ENCODE measurements at places on chromosomes 13 and 19. TPM values are rescaled to one million over a fixed set of nuclear protein-coding genes. Genes with fewer than 3 reads are reported as not detected.

The C3 gene
- 1.1 TPM for total RNA-seq

The SBSN gene
- 0.66 TPM for total RNA-seq

The FXYD3 gene
- not detected for total RNA-seq

The JAK3 gene
- 2.2 TPM for total RNA-seq

The SAMD1 gene
- 12.4 TPM for total RNA-seq

The FUT2 gene
- total RNA-seq, result not detected

The LILRA1 gene
- not detected for total RNA-seq

The TMEM238 gene
- total RNA-seq, result 0.12 TPM

The ZNF235 gene
- total RNA-seq, result 2.9 TPM

The ZNF420 gene
- total RNA-seq, result 6.2 TPM

The LILRB2 gene
- total RNA-seq, result not detected

The SIGLEC14 gene
- total RNA-seq, result not detected

The PSENEN gene
- total RNA-seq, result 17.2 TPM

The TNFSF9 gene
- total RNA-seq, result not detected

The RFPL4AL1 gene
- total RNA-seq, result not detected

The CCDC169 gene
- total RNA-seq, result 4.4 TPM

The ATP1A3 gene
- under 0.01 TPM for total RNA-seq

The KPTN gene
- total RNA-seq, result 4.2 TPM

The TEX30 gene
- total RNA-seq, result 18.2 TPM

The CGB7 gene
- not detected for total RNA-seq

The PROZ gene
- total RNA-seq, result not detected

The CEACAM19 gene
- 4.9 TPM for total RNA-seq

The MTRF1 gene
- 9.8 TPM for total RNA-seq

The TOMM40 gene
- total RNA-seq, result 24.0 TPM

The ICAM4 gene
- total RNA-seq, result 0.13 TPM

The FAM174C gene
- total RNA-seq, result 18.6 TPM

The CRX gene
- total RNA-seq, result not detected

The KRTDAP gene
- not detected for total RNA-seq

The SOHLH2 gene
- total RNA-seq, result 0.93 TPM

The F10 gene
- total RNA-seq, result 5.8 TPM

The GTPBP3 gene
- total RNA-seq, result 10.6 TPM

The ATXN8OS gene
- not detected for total RNA-seq

The RYR1 gene
- under 0.01 TPM for total RNA-seq

The NCR1 gene
- not detected for total RNA-seq

The SELENOV gene
- total RNA-seq, result not detected

The COL4A1 gene
- total RNA-seq, result 295 TPM

The RNF17 gene
- total RNA-seq, result not detected

The KLK12 gene
- total RNA-seq, result not detected

The DAZAP1 gene
- 45.9 TPM for total RNA-seq

The C19orf53 gene
- 65.1 TPM for total RNA-seq

The WDR18 gene
- total RNA-seq, result 49.3 TPM

The ETFB gene
- 171 TPM for total RNA-seq

The MYH14 gene
- total RNA-seq, result not detected

The GPR183 gene
- not detected for total RNA-seq

The ACP7 gene
- total RNA-seq, result 0.12 TPM

The ZNF835 gene
- 0.50 TPM for total RNA-seq

The SYDE1 gene
- 19.3 TPM for total RNA-seq

The SYCN gene
- total RNA-seq, result not detected

The ZNF541 gene
- 0.13 TPM for total RNA-seq

The SPRED3 gene
- 6.9 TPM for total RNA-seq

The IRGQ gene
- total RNA-seq, result 18.8 TPM

The SIGLEC9 gene
- total RNA-seq, result not detected

All from aortic smooth muscle cell (primary cell).